Stimulated activated naive B cell treated with anti-CD40 and anti-IgM and Interleukin-4, amounts not matched to agents 10 μg/mL and 1 μg/mL and 100 μg/mL, for 72 hours (primary cell): ENCODE measurements at places on chromosomes 7 and 10.

DNA sequence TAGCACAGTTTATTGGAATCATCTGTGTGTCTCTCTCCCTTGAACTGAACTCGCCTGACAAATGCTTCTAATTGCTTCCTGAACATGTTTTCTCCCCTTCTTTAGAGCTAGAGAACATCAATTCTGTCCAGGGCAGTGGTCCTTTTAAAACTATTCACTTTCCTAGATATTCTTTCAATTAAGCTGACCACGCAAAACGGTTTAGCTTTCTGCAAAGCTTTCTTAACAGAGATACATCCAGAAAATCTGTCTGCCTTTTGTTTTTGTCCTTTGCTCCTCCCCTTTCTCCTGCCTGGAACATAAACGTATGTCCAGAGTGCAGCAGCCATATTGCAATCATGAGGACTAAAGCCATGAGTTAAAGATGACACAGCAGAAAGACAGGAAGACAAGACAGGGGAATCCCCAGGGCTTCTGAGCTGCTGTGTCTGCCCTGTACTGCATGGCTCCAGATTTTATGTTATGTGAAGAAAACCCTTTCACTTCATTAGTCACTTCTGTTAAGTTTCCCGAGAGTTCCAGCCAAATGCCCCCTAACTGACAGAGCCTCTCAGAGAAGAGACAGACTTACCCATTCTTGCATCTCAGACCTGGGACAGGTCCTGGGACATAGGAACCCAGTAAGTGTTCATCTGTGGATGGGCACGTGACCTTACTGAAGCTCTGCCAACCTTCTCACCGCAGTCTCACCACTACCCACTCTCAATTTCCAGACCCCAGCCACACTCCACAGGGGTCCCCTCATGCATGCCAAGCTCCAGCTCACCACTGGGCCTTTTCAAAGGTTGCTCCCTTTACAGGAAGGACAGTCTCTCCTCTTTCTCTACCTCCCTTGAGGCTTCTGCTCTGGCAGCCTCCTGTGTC lies 35.0 kb upstream of the CPXM2 start:
- DNase-seq: peak; percentile 18

DNA sequence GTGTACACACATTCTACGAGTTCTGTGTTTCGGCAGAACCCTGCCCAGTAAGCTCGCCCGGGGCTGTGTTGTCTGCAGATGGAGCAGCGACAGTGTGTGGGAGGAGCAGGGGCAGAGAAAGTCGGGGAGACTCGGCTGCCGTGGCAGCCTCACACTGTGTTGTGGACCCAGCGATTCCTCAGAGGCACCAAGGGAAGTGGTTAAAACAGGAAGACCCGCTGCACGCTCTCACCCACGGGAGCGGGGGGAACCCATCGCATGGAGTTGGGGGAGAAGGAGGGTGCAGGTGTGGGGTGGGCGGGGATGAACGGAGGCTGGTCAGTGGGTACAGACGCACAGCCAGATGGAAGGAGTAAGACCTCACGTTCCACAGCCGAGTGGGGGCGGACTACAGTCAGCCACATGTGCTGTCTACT lies 250.2 kb downstream of the ELFN1 start:
- DNase-seq: peak; percentile 81

DNA sequence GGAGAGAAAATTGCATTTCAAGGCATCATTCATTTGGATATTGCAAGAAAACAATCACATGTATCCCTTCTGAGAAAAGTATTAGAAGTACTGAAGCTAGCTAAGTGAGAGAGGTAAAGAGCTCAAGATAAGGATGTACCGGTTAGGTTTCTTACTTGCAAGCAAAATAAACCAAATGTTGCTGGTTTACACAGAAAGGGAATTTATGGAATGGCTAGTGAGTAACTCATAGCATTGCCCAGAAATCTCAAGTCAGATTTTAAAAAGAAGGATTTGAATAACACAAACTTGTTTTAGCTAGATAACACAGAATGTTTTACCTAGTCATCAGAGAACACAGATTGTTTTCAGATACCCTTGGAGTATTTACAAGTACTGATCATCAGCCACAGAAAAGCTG lies 30.6 kb downstream of the KLHL7 start:
- DNase-seq: no peak

DNA sequence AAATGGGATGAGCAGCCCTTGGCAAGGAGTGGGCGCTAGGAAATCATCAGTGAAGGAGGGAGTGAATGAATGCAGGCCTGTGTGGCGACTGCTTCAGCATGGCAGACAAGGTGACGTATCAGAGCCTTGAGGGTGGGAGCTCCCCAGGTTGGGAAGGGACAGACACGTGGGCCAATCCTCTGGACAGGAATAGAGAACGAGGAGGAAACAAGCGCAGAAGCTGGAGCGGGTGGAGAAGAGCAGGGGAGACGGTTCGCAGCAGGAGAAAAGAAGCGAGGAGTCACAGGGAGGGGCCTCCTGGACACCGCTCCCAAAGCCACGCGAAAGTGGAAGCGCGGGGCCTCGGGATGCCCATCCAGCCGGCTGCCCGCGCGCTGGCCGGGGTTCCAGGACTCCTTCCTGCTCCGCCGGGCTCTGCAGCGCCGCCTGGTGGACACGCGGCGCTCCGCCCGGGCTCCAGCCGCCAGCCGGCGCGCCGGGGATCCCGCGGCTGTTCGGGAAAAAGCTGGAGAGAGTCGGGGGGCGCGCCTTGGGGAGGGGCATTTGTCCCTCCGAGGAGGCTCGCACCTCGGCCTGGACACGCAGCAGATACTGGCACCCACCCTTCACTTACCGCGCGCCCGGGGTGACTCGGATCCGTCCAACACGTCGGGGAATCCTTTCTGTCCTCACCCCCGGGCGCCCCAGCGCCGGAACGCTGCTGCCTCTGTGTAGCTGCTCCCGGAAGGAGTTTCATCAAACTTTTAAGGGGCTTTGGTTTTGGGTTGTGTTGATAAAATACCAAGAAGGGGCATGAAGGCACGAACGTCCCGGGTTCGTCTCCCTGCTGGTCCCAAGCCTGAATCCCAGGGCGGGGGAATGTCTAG lies 6.3 kb downstream of the ZNF503 start:
- DNase-seq: no peak

GRCh38 chr10:21811245-21811585 lies 192.3 kb downstream of the DNAJC1 start:
- DNase-seq: no peak

GRCh38 chr7:127673902-127674301 lies 21.9 kb downstream of the SND1 start:
- no peak for DNase-seq

GRCh38 chr7:140915935-140916555 lies 8.7 kb downstream of the BRAF start:
- DNase-seq: no peak

- DNase-seq: no peak
Observed at GRCh38 chr7:77475181-77475580, 59.0 kb upstream of the GSAP start.

DNA sequence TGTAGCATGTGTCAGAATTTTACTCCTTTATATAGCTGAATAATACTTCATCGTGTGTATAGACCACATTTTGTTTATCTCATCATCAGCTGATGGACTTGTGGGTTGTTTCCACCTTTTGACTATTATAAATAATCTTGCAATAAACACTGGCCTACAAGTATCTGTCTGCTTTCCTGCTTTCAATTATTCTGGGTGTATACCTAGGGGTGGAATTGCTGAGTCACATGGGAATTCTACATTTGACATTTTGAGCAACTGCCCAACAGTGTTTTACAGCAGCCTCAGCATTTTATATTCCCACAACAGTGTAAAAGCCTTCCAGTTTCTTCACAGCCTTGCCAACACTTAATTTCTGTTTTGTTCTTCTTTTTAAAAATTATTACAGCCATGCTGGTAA lies 200.3 kb upstream of the PRSS1 start:
- DNase-seq: no peak

GRCh38 chr7:36904802-36905201 lies 180.5 kb upstream of the AOAH start:
- no peak for DNase-seq

DNA sequence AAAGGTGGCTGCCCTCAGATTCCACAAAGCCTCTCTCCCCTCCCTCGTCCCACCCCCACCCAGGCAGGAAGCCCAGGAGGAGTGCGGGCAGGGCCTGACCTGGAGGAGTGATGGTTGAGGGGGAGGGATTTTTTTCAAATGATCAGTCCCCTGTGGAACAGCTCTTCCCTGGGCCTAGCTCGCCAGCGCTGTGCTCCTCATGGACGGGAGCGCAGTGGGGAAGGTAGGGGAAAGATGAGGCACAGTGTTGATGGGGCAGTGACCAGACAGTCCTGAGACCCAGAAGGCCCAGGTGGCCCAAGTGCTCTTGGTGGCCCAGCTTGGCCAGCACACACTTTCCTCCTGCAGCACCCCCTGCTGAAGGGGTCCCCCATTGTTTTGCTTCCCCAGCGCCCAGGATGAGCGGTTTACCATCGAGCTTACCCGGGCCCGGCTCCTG lies 8.5 kb downstream of the SAP25 start:
- no peak for DNase-seq

DNA sequence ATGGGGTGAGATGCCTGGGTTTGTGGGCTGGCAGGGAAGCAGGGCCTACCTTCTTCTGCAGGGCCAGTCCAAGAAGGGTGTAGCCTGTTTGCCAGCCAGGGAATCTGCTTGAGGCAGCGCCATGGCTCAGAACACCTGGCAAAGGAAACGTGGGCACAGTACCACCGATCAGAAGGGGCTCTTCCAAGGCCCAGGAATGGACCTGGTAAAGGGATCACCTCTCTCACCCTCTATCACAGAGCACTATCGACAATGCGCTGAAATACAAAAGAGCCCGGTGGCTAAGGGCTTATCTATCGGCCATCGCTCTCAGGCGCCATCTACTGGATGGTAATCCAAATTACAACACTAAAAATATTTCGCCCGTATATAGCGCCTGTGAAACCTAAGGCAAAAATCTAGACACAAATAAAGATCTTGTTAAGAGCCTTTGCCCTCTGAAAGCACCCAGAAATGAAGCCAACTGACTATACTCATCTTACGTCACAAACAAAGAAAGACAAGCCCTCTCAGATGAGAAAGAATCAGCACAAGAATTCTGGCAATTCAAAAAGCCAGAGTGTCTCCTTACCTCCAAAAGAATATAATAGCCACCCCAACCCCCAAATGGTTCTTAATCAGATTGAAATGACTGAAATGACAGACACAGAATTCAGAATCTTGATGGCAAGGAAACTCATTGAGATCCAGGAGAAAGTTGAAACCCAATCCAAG lies 217.8 kb upstream of the HPS1 start:
- DNase-seq: no peak

- peak; percentile 68 for DNase-seq
Observed at GRCh38 chr10:125048094-125048864, 106.4 kb downstream of the ZRANB1 start.

GRCh38 chr7:87767827-87768226 lies 108.3 kb downstream of the SLC25A40 start:
- DNase-seq: no peak

GRCh38 chr10:69994262-69994661 lies 58.4 kb upstream of the MACROH2A2 start:
- no peak for DNase-seq

- DNase-seq: no peak
Observed at GRCh38 chr7:151066273-151066974, 7.0 kb downstream of the SLC4A2 start.

GRCh38 chr7:157521061-157521731 lies 184.4 kb downstream of the DNAJB6 start:
- DNase-seq: no peak

- DNase-seq: no peak
Observed at GRCh38 chr10:133158756-133159610, 1.0 kb upstream of the KNDC1 start.

DNA sequence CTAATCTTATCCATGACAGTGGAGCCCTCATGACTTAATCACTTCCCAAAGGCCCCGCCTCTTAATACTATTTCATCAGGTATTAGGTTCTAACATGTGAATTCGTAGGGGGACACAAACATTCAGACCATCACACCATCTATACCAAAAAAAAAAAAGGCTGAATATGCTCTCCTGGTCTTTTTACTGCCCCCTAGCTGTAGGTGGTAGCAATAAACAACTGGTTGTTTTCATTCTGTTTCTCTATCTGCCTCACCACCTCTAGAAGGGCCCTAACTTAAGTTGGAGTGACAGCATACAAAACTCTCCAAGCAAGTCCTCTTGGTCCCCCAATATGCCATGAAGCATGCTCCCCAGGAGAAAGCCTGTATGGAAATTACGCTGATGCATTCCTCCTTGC lies 94.1 kb downstream of the GRM8 start:
- no peak for DNase-seq

GRCh38 chr7:70352088-70352487 lies 753.8 kb downstream of the AUTS2 start:
- DNase-seq: no peak
